ENCODE measurements at places on chromosomes 16 and 17.

DNA sequence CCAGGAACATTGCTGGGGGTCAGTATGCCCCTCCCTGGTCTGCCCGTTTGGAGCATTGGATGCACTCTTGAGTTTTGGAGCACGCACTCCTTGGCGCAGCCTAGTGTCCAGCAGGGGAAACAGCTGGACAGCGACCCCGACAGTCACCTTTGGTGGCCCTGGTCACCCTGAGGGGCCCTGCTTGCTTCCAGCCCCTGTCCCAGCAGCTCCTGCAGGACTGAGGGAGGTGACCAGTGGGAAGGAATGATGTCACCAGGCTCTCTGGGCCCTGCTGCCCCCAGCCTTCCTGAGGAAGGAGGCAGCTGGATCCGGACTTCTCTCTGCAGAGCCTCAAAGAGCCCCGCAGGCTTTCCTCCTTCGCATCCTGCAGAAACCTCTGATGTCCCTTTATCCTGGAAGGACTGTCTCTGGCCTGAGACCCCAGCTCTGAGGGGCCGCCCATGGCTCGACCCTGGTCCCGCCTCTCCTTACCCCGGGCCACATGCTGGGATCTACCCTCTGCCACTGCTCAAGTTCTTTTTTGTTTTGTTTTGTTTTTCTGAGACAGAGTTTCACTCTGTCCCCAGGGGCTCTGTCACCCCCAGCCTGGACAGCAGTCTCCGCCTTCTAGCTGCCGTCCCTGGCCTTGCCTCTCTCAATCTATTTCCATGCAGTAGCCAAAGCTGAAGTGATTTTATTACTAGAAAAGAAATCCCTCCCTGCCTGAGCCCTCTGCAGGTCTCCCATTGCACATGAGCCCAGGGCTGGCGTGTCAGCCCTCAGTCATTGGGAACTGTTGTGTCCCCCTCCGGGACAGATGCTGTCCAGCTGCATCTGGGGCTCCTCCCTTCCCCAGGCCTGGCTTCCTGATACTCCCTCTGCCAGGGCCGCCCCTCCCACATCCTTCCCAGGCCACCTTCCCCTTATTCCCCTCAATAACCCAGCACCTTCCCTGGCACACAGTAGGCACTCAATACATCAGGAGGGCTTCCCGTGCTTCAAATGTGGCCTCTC, 11.6 kb downstream of the ZSCAN10 start:
- DNase-seq: no peak

DNA sequence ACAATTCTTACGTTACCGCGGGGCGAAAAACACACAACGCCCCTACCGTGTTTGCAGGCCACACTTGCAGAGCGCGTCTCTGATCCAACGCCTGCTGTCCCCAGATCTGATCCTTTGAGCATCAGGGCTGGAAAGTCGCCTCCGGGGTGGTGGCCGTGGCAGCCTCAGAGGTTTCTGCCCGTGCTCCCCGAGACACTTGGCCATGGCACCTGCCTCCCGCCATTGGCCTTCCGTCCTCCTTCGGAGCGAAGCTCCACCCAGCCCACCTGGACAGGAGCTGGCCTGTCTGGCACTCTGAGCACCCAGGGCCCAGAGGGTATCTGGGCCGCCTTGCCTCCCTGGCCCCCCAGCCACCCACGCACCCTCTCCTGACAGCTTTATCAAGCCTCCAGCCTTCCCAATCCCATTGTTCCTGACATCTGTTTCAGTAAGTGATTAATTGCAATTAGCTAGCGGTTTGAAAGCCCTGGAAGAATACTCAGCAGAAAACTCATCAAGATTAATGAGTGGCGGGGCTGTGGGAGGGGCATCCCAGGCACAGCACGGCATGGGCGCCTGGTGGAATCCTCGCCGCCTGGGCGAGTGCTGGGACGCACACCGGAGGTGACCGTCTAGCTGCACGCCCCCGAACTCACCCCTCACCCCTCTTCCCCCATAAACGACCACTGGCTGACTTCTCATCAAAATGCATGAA, 181.5 kb upstream of the GSE1 start:
- DNase-seq: no peak

GRCh38 chr17:66951605-66951953, 12.9 kb upstream of the CACNG4 start:
- no peak for DNase-seq

GRCh38 chr17:27671591-27671910, 40.6 kb downstream of the LGALS9 start:
- DNase-seq: no peak
